Stimulated activated CD4-positive, alpha-beta T cell treated with anti-CD3 and anti-CD28 coated beads, Interleukin-2, amount 100 ng/mL, for 24 hours (primary cell): ENCODE measurements at places on chromosomes 11 and 22.

- no peak for DNase-seq
These were observed 75.6 kb upstream of the TEAD1 start for GRCh38 chr11:12598330-12599256.

DNA sequence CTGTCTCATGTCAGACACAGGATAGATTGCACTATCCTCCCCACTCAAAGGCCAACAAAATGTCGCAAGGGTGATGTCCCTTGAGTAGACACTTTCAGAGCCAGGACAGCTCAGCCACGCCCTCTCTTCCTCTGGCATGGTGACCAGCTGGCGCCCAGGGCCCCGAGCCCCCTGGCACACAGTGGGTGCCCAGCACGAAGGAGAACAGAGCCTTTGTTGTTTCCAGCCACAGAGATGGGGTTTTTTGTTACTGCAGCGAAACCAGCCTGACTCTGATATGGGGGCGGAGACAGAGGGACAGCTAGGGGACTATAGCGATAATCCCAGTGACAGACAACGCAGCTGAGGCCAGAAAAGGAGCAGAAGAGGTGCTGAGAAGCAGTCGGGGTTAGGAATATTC, 23.3 kb upstream of the CCND1 start:
- no peak for DNase-seq

DNA sequence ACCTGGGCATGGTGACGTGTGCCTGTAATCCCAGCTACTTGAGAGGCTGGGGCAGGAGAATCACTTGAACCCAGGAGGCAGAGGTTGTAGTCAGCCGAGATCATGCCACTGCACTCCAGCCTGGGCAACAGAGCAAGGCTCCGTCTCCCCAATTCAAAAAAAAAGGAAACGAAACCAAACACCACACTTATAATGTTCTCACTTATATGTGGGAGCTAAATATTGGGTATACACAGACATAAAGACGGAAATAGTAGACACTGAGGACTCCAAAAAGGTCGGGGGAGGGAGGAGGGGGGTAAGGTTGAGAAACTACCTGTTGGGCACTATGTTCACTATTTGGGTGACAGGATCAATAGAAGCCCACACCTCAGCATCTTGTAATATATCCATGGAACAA, 94.3 kb downstream of the GAB2 start:
- DNase-seq: no peak

GRCh38 chr22:39627865-39628562, 57.5 kb downstream of the CACNA1I start:
- no peak for DNase-seq

DNA sequence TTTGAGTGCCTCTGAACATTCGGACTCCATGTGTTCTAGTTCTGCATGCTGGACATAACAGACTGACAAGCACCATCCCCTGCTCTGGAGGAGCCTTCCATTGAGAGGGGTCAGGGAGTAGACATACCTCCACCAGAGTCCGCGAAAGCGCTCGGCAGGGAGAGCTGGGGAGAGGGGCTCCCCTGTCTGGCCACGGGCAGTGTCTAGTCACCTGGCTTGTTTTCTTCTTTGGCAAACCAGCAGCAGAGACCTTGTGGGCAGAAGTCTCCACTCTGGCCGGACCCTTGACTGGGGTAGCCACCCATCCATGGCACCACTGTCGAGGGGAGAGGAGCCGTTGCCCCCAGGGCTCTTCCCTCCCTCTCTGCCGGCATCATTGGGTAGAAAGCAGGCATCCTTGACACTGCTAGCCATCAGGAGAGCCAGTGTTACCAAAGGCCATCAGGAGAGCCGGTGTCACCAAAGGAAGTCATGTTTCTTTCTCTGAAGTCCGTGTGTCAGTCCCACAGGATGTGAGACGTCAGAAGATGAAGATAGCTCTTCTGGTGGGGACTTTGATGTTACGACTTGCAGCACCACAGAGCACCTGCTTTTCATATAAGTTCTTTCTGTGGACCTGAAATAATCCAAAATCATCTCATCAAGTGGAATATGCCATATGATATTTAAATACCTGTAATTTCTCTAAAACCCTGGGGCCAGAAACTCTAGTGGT, 305.6 kb downstream of the TBC1D22A start:
- no peak for DNase-seq

GRCh38 chr11:102111787-102112508, 1.7 kb downstream of the YAP1 start:
- no peak for DNase-seq

DNA sequence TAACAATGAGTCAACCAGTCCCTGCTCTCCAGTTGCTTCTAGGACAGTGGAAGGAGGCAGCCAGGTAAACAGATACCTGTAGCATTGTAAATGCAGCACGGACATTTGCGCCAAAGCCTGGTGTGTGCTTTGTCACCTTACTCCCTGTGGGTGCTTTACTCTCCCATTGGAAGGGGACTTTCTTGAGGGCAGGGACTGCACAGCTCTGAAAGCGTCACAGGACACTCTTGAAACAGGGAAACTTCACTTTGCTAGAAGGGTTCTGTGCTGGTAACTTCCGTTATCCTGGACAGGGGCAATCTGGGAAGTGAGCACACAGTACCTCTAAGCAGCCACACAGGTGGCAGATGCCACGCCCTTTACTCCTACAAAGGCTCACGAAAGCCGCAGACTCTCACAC, 99.8 kb downstream of the MYO18B start:
- no peak for DNase-seq

GRCh38 chr11:110859240-110859840, 147.1 kb upstream of the ARHGAP20 start:
- no peak for DNase-seq

DNA sequence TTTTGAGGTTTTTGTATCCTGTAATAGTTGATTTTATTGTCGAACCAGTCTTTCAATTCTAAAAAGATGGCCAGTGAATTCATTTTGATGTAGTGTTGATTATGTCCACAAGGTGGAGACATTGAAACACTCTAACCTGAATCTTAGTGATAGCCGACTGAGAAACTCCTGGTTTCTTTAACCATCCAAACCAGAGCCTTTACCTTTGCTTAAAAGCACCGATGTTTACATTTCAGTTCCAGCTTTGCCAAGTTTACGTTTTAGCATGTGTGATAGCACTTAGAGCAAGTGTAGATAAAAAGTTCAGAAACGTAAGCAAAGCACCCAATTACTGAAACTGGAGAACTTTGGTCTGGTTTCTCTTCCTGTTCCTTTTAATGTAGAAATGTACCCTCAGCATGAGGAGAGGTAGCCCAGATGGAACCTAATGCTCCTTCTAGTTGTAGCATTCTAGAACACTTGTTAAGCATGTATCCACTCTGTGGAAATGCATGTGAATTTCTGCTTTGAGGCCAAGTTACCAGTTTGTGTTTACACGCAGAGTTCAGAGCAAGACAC, 208.6 kb downstream of the DBX1 start:
- no peak for DNase-seq

- DNase-seq: no peak
These were observed 61.4 kb upstream of the CHRM4 start for GRCh38 chr11:46452918-46453517.

DNA sequence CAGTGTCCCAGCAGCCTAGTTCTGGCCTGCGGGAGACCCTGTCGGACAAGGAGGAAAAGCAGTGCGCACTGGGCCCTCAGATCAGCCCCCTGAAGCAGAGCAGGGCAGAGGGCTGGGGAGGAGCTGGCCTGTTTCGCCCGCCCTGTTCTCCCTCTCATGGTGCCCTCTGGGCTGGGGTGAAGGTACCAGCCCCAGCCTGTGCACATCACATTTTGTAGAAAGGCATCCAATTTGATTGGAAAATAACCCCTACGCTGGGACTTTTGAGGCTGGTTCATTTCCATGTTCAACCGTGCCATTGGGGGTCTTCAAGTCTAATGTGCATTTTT, 832 bp upstream of the NAP1L4 start:
- no peak for DNase-seq

DNA sequence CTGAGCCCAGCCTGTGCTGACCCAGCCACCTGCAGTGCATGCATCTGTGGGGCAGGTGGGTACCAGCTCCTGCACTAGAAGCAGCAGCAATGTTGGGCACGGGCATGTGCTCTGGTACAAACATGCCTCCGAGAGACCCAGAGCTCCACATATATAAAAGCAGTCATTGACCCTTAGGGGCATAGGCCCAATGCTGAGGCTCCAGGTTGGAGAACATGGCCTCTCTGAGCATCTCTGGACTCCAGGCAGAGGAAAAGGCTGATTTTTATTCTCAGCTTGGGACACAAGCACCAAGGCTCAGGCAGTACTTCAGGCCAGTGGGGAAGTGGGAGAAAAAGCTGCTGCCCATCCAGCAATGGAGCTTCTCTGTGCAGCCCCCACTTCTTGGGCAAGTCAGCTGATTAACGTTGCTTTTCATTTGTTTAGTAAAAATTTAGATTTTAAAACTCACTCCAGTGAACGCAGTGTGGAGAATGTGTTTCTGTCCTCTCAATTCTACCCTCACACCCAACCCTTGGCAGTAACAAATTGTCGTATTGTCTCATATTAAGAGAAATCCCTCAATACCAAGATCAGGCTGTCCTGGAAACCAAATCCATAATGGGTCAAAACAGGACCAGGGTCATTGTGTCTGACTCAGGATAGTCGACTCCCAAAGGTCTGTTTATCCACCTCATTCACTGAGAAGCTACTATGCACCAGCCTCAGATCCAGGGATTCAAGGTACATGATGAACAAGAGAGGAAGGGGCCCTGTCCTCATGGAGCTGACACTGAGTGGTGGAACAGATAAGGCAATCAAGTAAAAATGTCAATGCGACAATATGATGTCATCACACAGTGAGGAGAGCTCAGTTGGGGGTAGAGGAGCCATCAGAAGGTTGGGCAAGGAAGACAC, 50.6 kb upstream of the TOP3B start:
- DNase-seq: no peak

- DNase-seq: peak; percentile 66
These were observed 695 bp downstream of the PEX26 start for GRCh38 chr22:18078329-18079041.

DNA sequence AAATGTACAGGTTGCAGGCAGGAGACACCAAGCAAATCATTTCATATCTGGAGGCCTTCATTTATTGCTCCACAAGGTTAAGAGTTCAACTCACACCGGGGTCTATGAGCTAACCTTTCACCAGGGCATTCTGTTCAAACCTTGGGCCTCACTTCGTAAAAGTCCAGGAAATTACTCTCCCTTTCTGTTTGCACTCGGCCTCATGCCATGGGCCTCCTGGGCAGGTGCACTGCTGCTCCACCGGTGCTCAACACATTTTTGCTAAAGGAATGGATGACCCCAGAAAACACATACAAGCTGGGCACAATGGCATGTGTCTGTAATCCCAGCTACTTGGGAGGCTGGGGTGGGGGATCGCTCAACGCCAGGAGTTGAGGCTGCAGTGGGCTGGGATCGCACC, 16.6 kb upstream of the RRP7A start:
- DNase-seq: no peak

- peak; percentile 14 for DNase-seq
These were observed 53.7 kb downstream of the IGF2 start for GRCh38 chr11:2085251-2086066.

GRCh38 chr11:104891135-104891534, 7.1 kb downstream of the CASP12 start:
- no peak for DNase-seq

DNA sequence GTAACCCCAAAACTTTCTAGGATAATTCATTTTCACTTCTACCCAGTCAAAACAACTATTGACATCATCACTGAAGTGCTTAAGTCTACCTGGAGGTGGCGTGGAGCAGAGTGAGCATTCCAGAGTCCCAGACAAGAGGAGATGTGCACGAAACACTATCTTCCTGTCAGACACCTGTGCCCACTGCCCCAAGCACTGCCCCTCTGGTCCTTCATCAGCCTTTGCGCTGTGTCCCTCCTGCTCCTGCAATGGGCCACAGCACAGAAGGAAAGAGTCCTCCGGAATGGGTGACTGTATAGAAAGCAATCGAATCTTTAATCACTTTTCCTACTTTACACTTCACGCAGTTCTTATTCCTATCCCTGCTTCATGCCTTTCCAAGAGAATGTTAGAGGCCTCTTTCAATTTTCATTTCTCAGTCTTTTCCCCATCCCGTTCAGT, 512 bp upstream of the GRIA4 start:
- peak; percentile 16 for DNase-seq
